ENCODE measurements at places on chromosomes 1 and 21.

DNA sequence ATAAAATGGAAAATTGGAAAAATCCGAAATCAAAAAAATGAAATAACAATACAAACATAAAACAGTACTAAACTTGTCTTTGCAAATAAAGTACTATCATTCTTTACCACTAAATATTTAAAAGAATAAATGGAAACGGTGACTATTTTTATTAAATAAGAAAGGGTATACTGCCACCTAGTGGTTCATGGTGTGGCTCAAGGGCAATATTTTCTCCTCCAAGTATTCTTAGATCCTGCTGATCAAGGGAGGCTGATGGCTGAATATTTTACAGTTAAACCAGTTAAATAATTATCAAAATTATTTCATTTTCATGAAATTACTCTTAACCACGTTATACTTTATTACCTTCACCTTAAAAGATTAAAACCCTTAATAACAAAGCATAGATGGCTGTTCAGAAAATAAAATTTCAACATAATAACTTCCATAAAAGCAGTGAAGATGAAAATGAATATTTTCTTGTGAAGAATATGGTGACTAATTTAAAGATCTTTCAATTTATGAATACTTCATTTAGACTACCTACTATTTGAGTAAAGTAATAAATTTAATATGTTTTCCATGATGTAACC is 1793.9 kb downstream of the NCAM2 start:
- DNase-seq: no peak

GRCh38 chr21:34574601-34575529 is 40.0 kb downstream of the RCAN1 start:
- no peak for DNase-seq

- no peak for DNase-seq
These were observed 581 bp downstream of the EFCAB14 start for GRCh38 chr1:46718340-46718726.

- DNase-seq: no peak
These were observed 265.5 kb downstream of the PTPRC start for GRCh38 chr1:198904321-198904720.

DNA sequence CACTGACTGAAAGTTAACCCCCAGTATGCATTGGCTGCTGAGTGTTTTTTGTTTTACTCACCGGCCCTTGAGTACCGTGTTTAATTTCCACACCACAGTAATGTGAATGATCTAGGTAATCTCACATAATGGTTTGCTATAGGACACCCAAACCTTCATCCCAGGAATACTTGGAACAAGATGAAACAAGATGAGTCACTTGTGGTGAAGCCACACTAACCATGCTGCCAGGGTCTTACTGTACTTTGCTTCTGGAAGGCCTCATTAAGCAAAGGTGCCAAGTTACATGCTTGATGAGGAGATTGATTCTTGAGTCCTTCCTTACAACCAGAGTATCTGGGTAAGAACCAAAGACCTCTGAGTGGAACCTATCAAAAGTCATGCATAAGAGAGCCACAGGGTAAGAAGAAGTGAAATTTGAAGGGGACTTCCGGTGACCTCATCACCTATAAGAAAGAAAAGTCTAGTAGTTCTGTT is 163.3 kb downstream of the NRIP1 start:
- no peak for DNase-seq

GRCh38 chr1:156433602-156434001 is 64.6 kb downstream of the RHBG start:
- DNase-seq: no peak

GRCh38 chr1:3497521-3497920 is 43.1 kb downstream of the ARHGEF16 start:
- DNase-seq: no peak

DNA sequence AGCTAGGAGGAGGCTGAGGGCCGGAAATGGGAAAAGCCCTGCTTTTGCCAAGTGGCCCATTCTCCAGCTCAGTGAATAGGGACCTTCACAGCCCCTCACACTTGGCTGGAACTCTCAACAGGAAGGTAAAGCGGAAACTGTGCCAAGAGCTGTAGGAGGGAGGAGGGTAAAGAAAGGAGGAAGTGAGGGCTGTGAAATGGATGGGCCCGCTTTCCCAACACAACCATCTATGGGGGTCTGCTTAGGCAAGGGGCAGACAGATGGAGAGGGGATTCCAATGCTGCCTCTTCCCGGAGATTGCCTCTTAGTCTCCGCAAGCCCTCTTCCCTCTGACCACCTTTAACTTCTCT is 5.2 kb downstream of the INKA2 start:
- no peak for DNase-seq

DNA sequence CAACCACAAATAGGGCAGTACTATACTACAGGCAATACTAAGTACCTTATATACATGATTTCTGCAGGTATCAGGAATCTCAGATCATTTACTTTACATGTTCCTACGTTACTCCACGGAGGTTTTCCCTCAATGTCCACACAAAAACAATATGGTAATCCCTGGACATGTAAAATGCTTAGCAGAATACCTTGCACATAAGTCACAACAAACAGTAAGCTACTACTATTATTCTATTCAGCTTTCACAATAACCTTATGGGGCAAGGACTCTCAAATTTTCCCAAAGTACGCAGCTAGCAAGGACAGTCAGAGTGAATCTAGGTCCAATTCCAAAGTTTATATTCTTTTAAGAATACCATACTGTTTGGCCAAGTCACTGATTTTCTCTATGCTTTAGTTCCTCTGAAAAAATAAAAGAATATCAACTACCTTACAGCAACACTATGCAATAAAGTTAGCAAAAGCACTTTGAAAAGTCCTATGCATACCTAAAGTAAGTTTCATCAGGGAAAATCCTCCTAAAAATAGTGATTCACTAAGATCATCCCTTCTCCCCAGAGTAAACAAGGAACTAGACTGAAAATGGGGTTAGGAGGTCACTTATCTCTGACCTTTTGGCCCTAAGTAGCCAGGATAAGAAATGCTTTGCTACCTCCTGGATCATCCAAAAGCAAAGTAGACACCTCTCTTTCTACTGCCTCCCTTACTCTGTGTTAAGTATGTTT is 67.4 kb downstream of the LUZP1 start:
- no peak for DNase-seq

DNA sequence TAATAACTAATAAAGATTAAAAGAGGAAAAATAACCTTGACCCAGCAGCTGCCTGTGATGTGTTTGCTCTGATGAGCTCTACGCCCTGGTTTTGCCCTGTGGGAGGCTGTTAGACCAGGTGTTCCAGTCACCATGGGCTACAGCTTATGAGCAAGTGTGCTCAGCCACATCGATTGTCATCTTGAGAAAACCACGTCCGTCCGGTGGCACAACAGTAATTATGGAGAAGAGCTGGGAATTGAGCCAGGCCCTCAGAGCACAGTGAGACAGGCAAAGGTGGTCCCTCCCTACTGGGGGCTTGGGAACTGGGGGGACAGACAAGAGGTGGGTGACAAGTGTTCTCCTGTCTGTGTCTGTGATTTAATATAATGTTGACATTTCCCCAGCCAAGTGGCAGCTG is 420.5 kb downstream of the MATN1 start:
- no peak for DNase-seq

DNA sequence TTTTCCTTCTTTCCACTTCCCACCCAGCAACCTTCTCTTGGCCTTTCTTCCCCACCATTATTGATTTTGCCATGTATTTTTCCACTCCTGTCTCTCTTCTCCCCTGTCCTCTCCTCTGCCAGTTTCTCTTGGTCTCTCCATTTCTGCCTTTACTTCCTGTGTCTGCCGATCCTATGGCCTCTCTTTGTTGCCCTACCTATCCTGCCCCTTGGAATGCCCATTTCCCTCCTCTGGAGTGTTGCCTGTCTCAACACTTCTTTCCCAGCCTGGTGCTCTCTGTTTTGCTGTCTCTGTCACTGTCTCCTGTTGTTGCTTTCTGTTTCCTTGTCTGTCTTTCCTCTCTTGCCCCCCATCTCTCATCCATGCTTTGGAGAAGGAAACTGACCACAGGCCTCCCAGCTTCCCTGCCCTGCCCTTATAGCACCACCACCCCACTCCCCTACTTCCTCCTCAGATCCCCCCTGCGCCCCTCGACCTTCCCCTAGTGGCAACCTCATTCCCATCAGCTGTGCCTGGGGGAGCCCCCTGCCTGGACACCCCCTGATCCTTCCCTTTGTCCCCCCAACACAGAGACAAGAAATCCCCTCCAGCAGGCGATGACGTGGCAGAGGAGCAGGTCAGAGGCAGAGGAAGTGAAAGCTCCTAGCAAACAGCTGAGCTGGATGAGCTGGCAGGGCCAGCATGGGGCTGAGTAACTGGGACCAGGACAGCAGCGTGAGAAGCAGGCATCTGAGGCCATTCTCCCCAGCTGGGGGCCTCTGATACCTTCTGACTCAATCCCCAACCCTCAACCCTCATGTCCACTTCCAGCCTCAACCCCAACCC is 6.6 kb upstream of the ETV3L start:
- DNase-seq: no peak

DNA sequence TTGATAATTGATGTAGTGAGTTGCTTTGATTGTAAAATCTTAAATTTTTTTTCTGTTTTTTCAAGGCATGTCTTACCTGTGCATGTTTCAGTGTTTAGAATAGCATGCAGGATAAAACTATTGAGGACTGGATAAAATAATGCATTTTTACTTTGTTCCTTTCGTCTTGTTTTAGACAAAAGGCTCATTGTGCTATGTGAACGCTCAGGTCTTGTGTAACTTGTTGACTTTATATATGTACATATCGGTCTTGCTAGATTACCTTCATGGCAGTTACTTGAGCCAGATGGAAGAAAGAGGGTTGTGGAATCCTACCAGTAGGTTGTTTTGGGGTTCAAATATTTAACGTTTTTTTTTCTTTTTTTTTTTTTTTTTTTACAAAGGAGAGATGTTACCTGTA is 7.0 kb downstream of the NFIA start:
- no peak for DNase-seq

- DNase-seq: no peak
These were observed 14.2 kb downstream of the S100A7A start for GRCh38 chr1:153430561-153430960.

GRCh38 chr1:240906477-240906876 is 294.5 kb upstream of the GREM2 start:
- no peak for DNase-seq

DNA sequence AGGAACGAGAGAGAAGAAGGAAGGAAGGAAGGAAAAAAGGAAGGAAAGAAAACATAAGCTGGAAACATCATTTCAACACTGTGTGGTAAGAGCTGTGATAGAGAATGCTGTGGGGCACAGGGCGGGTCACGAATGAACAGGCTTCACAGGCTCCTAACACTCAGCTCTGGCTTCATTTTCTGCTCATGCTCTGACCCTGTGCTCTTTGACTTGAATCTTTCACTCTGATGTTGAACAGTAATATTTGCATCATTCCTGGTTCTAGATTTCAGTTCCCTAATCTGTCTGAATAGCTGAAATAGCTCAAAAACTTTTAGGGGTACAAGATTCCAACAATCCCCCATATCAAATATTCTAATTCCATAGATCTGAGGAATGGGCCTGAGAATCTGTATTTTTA is 207.3 kb downstream of the LHX8 start:
- DNase-seq: no peak

- DNase-seq: no peak
These were observed 114.4 kb upstream of the GADD45A start for GRCh38 chr1:67570486-67571143.

GRCh38 chr1:185720633-185721272 is 13.4 kb upstream of the HMCN1 start:
- DNase-seq: no peak
